ENCODE measurements at places on chromosomes 7 and 10. TPM values are rescaled to one million over a fixed set of nuclear protein-coding genes. Genes with fewer than 3 reads are reported as not detected.

GRCh38 chr7:139820089-139820488, 9.0 kb upstream of the TBXAS1 start:
- no peak for DNase-seq

DNA sequence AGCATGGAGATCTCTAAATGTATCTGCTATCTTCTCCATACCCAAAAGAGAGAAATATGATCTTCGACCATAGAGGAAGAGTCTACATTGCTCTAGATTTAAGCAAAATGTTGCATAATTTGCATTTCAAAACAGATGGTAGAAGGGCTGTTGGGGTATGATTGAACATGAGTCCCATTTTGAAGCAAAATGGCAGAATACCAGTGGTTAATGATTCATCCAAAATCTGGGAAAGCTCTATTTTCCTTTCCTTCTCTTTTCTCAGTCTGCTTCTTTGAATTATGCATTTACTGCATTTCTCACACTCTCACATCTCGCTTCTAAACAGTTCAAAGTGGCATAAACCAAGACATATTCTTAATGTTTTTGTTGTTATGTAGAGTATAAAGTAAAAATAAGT, 178.5 kb downstream of the MACC1 start:
- DNase-seq: no peak

GRCh38 chr7:157575777-157576176, 239.0 kb downstream of the DNAJB6 start:
- no peak for DNase-seq

DNA sequence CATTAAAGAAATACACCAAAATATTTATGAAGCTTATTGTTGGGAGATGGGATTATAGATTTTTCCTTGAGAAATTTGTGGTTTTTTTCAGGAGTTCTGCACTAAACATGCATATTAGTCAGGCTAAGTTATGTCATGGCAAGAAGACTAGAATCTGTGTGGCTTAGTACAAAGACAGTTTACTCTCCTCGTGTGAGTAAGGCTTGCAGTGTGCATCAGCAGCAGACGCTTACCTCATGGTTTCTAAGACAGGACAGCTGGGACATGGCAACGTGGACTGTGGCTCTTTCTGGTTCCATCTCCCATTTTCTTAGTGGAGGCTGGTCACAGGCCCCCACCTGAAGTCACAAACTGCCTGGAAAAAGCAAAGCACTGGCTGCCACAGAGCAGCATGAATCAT, 429.6 kb upstream of the VSTM2A start:
- DNase-seq: no peak

GRCh38 chr10:117544004-117544701, 1.6 kb downstream of the EMX2 start:
- DNase-seq: no peak

GRCh38 chr10:527416-527815, 162.1 kb downstream of the DIP2C start:
- DNase-seq: no peak

DNA sequence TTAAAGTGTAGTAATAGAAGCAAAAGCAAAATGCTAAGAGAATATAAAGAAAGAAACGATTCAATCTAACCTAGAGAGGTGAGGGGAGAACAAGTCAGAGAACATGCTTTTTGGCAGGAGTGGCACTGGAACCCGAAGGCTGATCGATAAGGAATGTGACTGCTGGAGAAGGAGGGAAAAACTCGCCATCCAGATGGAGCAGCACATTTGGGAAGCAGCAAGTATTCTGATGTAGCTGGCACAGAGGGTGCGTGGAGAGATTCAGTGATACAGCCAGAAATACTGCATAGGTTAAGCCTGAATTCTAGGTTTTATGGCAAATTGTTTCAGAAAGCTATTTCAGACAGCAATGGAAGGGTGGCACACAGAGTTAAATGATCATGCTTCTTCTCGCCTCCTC, 42.0 kb downstream of the USP6NL start:
- no peak for DNase-seq

DNA sequence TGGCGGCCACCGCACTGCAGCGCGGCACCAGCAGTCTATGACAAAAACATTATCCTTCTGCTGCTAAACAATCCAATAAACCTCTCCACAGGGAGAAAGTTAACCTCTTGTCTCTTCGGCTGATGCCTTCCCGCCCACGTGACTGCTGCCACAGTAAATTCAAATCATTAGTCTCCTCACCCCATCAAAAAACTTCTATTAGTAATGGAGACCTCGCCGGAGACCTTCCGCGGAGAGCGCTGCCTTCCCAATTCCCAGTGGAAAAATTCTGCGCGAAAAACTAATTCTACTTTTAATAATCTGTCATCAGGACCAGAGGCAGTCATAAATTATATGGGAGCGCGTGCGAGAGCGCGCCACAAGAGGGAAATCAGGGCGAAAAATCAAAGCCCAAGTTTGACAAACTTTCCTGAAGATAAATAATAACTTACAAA, 90.0 kb upstream of the PAX2 start:
- no peak for DNase-seq

DNA sequence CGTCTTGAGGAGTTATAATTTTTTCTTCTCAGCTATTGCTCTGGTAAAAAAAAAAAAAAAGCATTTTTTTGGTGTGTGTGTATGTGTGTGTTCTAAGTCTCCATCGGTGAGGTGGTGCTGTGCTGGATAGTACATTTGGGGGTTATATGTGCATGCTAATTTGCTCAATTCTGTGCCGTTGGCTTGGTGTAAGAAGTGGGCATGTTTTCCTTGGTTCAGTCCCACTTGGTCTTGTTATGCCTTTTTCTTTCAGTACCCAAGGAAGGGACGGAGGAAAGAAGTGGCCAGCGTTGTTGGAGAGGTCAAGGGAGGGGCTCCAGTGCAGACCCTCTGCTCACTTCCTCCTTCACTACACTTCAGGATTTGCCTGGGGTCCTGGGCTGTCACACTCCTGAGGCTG, 20.4 kb downstream of the LRMDA start:
- DNase-seq: no peak

DNA sequence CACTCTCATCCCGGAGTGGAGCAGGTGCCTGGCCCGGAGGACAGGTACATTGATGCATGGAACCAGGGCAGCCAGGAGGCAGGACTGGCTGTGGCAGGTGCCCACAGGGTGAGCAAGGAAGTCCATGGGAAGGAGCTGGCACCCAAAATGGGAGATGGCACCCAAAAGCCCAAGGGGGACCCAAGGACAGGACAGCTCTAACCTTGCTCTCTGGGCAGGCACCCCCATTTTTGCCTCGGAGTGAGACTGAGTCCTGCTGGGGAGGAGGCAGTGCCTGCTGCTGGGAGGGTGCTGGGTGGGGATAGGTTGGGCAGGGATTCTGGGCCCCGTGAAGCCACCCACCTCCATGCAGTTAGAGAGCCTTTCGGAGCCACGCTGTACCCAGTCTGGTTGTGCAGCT, 234.5 kb downstream of the TCERG1L start:
- no peak for DNase-seq

GRCh38 chr10:46215426-46215825, 71.4 kb upstream of the ANTXRL start:
- DNase-seq: no peak

DNA sequence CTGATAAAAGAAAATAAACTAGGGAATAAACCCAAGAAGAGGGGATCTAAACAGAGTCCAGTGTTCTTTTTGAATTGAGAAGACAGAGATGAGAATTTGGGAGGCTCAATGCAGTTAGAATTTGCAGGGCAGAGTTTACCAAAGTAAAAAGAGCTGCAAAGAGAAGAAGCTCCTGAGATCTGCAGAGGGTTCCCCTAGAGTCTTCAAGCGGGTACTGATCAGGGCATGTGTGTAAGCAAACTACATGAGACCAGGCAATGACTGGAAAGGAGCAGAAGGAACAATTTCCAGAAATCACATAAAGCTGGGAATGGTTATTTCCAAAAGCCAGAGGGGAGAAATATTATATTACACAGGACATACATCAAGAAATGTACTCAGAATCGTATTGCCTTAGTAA, 58.1 kb upstream of the TES start:
- DNase-seq: no peak

DNA sequence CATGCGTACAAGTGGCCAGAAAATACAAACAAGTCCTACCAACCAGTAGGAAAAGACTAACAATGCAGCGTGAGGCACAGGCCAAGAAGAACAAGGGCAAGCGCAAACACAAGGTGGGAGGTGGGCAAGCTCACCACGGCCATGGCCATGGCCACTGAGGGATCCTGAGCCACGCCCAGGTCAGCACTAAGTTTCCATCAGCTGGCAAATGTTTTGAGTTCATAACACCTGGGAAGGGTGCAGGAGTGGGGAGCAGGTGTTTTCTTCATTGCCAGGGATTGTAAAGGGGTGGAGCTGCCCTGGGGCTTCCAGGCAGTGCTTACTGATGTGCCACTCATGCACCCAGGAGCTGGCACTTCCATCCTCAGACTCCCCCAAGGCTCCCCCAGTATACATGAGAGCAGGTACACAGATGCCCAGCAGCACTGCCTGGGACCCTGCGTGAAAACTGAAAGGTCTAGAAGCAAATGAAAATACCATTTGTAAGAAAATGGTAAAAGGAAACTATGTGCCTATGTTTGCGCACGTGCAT, 139.2 kb upstream of the RET start:
- DNase-seq: no peak

DNA sequence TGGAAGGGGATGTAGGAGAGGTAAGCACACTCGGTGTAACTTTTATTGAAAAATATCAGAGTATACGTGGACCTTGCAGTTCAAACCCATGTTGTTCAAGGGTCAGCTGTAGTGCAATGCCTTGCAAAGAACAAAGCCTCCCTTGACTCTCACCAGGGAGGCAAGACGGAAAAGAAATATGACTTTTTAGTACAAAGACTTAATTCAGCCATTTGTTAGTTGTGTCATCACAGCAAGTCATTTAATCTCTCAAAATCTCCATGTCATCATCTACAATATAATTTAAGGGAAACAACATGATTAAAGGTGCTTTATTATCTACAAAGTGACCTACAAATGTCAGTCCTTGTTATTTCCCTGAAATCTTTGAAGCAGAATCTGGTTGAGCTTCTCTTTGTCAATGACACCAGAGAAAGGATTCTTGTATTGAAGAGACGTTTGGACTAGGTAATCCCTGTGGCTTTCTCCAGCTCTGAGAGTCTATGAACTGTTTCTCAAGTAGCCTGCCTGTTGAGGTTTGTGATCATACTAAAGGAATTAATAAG, 502.8 kb downstream of the REEP3 start:
- DNase-seq: no peak

GRCh38 chr10:122484276-122485060, 23.1 kb downstream of the HTRA1 start:
- no peak for DNase-seq

- DNase-seq: no peak
Observed at GRCh38 chr7:104903044-104903443, 111.0 kb upstream of the KMT2E start.

- DNase-seq: peak; percentile 86
Observed at GRCh38 chr10:61760943-61761824, 98.5 kb downstream of the CABCOCO1 start.

DNA sequence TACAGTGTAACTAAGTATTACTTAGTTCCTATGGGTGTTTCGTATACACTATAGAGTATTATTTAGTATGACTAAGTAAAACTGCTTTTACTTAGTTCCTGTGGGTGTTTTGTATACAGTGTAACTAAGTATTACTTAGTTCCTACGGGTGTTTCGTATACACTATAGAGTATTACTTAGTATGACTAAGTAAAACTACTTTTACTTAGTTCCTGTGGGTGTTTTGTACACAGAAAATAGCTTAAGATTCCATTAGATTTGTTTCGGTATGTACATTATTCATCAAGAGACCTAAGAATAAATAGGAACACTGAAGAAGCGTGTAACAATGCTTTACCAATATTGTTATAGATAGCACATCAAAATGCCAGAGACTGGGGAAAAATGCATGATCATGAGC, 25.0 kb downstream of the IGF2BP3 start:
- no peak for DNase-seq

DNA sequence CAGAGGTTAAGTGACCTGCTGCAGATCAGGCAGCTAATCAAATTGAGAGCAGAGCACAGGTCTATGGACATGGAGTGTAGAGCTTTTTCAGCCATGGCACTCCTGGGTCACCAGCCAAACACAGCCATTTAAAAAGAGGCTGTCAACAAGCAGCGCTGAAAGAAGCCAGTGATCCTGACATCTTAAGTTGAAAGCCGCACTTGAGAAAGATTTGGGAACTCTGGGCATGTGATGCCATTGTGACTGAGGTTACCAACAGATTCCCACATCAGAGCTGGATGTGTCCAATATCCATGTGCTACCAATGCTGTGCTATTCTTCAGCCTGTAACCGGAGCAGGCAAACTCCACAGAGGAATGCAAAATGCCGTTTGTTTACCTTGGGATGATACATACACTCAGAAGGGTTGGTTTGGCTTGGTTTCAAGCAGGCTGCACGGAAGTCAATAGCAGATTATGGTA, 56.2 kb upstream of the ABLIM1 start:
- DNase-seq: no peak

DNA sequence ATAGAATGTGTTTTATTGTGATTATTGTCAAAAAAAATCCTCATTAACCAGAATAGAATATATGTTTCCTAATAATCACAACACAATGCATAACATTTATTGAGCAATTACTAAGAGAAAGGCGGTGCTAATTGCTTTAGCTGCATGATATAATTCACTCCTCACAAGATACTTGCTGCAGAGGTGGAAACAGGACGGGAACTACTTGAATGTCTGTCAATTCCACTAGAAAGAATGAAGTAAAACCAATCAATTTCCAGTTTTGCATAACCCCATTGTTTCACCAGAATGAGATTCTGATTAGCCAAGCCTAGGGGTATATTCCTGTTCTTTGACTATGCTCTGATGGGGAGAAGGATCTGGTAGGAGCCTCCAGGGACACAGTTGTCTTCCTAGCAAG, 239.1 kb upstream of the NRP1 start:
- DNase-seq: no peak

- no peak for DNase-seq
Observed at GRCh38 chr10:14656052-14656730, 118.5 kb downstream of the FAM107B start.

DNA sequence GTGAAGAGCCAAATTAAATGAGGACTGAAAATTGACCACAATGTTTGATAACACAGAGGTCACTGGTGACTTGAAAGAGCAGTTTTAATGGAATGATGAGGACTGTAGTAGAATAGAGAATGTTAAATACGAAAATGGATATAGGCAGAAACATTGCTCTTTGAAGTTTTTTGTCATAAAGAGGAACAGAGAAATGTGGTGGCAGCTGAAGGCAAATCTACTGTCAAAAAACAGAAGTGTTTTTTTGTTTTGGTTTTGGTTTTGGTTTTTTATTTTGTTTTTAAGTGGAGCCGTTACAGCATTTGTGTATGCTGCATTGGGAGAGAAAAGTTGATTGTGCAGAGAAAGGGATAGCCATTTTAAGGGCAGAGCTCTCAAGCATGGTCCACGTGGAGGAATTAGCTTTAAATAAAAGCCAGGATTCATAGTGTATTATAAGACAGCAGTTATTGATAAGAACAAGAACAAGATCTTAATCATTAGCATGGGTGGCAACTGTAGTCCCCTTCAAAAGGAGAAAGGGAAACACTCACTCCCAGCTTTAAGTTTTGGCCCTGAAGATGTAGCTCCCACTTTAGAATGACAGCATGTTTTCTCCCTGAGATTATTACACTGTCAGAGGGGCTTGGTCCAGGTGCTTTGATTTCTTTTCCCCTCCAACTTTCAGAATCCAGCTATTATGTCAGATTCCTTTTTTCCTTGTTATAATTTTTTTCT, 156.7 kb upstream of the BET1 start:
- no peak for DNase-seq

The GFRA1 gene
- 42.7 TPM for total RNA-seq

The LRRN3 gene
- not detected for total RNA-seq

The PTPRZ1 gene
- total RNA-seq: not detected

The PCBD1 gene
- 122 TPM for total RNA-seq

The SGCE gene
- 44.6 TPM for total RNA-seq

The MYL10 gene
- not detected for total RNA-seq

The KLF14 gene
- 0.14 TPM for total RNA-seq

The SLC26A3 gene
- total RNA-seq: not detected

The GPR85 gene
- total RNA-seq: 0.22 TPM

Data from epithelial cell of proximal tubule (primary cell).